ENCODE measurements at places on chromosomes 5 and 9. TPM values are rescaled to one million over a fixed set of nuclear protein-coding genes. Genes with fewer than 3 reads are reported as not detected.

The SLC6A18 gene
- not detected for total RNA-seq

The SPINK5 gene
- 0.10 TPM for total RNA-seq

The ATP10B gene
- total RNA-seq, result 0.35 TPM

The TMEM215 gene
- not detected for total RNA-seq

The DIPK1B gene
- 6.1 TPM for total RNA-seq

The PHF24 gene
- total RNA-seq, result not detected

- DNase-seq, result no peak
These were observed 75.1 kb downstream of the PSD2 start for GRCh38 chr5:139870677-139871076.

- no peak for DNase-seq
These were observed 48.2 kb downstream of the RASGEF1C start for GRCh38 chr5:180160789-180161188.

GRCh38 chr9:129496473-129497004 is 124.4 kb downstream of the C9orf50 start:
- peak; percentile 96 for DNase-seq

DNA sequence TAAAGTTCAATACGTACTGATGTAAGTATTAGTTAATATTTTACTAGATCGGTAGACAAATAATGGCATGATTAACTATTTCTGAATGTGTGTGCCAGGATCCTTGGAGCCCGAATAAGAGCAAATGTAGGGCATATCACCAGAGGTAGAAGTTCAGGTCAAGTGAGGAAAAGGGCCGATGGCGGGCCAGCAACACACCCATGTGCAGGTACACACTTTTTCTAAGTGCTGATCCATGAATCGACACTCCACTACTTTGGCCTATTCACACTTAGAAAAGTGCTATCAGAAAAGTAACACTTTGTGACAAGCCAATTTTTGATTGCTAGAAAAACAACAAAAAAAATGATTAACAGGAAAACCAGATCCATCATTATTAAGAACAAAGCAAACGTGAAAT is 150.3 kb downstream of the AUH start:
- no peak for DNase-seq

GRCh38 chr5:149761461-149761860 is 31.4 kb downstream of the PPARGC1B start:
- DNase-seq, result no peak

DNA sequence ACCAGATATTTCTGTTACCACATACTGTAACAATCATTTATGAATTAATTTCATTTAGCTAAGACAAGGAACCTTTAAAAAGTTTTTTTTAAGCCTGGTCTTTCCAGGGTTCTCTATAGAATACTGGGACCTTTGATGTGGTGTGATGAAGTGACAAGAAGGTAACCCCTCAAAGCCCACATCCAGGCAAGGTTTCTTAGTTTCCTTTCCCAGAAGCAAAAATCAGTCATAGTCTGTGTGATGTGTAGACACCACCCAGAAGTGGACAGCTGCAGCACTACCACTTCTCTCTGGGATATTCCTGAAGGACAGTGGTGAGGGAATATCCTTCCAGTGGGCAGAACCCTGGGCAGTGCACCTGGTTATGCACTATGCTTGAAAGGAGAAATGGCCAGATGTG is 115.6 kb downstream of the TTC39B start:
- DNase-seq, result no peak

- DNase-seq, result no peak
These were observed 6.5 kb downstream of the GHR start for GRCh38 chr5:42429694-42430093.

DNA sequence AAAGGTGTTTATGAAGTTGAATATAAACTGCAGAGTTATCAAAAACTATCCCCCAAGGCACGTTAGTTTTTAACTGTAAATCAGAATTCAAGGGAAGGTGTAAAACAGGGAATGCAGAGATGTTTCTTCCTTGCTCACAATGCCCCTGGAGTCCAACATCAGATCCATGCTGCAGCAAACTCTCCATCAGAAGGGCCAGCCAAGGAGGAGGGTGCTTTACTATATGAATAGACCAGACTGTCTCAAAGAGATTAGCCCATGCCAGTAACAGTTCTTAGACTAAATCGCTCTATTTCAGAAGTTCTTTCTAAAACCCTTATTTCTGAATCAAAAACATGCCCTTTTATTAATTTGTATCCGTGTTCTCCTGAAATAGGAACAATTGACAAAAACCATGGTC is 362.8 kb upstream of the RPS23 start:
- no peak for DNase-seq

DNA sequence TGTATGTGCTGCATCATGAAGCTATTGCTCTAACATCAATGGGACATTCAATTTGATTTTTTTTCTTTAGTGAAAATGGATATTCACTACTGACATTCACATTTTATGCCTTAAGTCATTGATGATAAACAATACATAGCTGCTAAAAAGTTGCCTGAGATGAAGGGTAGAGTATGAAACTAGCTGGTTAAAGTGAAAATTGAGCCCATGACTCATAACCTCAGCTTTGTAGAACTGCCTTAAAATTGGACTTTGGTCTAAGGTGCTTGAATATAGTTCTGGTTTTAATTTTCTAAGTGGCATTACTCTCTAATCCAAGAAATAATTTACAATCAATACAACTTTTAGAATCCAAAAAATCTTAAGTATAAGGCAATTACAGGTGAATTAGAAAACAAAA is 740.4 kb upstream of the RIOK2 start:
- DNase-seq, result no peak

DNA sequence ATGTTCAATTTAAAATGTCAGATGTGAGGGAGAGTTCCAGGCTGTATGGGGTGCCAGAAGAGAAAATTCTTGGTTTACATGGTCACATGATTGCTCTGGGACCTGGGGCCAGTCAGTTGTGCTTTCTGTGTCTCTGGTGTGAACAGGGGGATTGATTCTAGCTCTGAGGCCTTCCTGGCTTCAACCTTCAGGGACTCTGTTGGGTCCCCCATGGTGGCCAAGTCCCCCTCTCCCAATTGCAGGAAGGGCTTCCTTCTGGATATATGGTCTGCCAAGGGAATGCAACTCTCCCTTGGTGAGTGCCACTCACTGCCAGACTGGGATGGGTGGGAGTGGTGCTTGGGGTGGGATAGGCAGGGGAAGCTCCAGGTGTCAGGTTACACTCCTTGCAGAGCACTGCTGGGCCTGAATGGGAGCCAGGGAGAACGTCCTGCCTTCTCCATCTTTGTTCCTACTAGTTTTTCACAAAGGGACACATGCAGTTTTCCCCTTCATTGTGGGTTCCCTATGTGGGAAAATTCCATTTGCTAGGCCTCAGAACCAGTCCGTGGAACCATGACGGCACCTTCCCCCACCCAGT is 153.2 kb downstream of the MELK start:
- DNase-seq, result no peak

GRCh38 chr5:134574521-134574920 is 49.1 kb downstream of the JADE2 start:
- no peak for DNase-seq

GRCh38 chr9:134484479-134484878 is 157.1 kb upstream of the COL5A1 start:
- DNase-seq, result no peak
